Stimulated activated CD8-positive, alpha-beta memory T cell treated with anti-CD3 and anti-CD28 coated beads, Interleukin-15, amount 100 ng/mL, for 48 hours (primary cell): ENCODE measurements at places on chromosomes 1 and 21.
A peak's percentile ranks its signal among the peaks of the same experiment; 100 is the strongest.

DNA sequence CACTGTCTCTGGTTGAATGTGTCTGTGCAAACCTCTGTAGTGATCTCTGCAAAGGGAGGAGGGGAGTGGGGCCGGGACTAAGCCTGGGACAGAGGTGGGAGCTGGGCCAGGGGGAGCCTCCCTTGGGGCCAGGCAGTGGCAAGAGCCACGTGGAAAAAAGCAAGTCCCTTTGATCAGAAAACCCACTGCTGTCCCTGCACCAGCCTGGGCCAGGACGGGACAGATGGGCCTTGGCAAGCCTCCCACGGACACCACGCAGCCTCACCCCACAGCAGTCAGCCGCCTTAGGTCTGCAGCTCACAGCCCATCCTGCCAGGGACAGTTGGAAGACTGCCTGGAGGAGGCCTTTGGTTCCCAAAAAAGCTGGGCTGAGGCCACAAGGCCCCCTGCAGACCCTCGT, 11.7 kb upstream of the TRAPPC10 start:
- DNase-seq = no peak

DNA sequence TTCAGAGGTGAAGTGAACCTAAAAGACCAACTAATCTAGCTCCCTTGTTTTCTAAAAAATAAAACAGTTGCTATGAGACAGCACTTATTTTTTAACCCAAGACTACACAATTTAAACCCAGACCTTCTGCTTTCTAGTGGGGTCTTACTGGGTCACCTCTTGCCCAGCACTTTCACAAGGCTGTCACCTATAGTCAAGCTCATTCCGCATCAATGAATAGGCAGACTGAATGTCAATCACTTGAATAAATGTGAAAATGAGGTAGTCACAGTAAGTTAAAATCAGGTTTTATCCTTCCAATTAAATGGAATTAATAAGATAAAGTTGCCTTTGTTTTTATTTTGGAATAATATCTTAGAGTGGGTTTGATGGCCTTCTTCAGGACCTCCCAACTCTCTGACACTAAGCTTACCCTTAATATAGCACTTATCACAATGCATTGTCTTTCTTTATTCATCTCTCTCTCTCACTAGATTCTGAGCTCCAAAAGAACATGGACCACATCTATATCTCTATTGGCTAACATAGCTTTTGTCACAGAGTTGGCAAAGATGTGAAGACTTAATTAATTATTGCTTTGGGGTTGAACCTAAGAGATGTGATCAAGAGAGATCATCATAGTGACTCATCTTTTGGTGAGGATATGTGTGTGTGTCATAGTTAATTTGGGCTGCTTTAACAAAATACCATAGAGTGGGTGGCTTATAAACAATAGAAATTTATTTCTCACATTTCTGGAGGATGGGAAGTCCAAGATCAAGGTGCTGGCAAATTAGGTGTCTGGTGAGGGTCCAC, 248.7 kb upstream of the DAB1 start:
- no peak for DNase-seq

DNA sequence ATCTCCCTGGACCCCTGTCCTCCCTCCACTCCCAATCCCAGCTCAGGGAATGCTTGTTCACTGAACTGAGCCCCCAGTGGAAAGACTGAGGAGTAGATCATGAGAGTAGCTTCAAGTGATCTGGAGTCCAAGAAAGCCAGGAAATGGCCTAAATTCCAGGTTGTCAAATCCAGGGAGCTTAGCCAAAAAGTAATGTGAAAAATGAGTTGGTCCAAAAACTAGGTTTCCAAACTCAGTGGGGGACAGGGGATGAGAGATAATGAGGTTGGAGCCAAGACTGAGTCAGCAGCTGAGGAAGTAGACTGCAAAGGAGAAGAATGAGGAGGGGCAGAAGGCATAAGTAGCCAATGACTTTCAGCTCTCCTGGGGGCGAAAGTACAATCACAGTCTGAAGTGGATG, 284.1 kb upstream of the BEND5 start:
- no peak for DNase-seq

- DNase-seq = no peak
Measured at GRCh38 chr1:8164670-8165069, 138.6 kb upstream of the ERRFI1 start.

- DNase-seq = no peak
Measured at GRCh38 chr1:157133426-157133825, 4.8 kb downstream of the ETV3 start.

- peak; percentile 43 for DNase-seq
Measured at GRCh38 chr1:229227298-229227919, 43.5 kb upstream of the RAB4A start.
